ENCODE measurements at places on chromosomes 4 and X.

DNA sequence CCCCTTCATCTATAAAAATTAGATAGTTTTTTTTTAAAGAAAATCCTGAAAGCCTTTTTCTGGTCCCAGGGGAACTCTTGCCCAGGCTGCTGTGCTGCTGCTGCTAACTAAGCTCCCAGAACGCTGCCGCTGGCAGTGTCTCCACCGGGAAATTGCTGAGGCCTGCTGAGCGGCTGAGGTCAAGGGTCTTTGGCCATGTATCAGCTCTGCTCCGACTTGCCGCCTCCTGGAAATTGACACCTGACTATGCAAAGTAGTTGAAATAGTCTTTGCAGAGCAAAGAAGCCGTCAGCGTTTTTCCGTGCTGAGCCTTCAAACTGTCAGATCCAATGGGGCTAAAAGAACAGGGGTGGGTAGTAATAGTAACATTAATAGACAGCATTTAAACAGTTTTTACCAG, 839 bp downstream of the QDPR start:
- peak; percentile 46 for DNase-seq

DNA sequence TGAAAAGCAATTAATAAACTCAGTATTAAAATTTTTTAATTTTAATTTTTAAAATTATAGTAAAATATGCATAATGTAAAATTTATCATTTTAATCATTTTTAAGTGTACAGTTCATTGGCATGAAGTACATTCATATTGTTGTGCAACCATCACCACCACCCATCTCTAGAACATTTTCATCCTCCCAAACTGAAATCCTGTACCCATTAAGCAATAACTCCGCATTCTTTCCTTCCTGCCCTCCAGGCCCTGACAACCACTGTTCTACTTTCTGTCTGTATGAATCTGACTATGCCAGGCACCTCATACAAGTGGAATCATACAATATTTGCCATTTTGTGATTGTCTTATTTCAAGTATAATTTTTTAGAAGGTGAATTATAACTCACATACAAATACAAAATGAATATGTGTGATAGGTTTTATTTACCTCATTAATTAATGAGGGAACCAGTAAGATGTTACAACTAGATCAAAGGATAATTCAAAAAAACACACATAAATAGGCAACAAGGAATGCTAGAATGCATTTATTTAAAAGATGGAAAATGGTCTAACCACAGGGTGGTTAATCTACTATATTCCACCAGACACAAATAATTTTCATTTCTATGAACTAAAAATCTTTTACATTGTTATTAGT, 13.1 kb upstream of the AFF1 start:
- DNase-seq = peak; percentile 69

GRCh38 chr4:73631565-73632226, 11.5 kb upstream of the RASSF6 start:
- DNase-seq = no peak

DNA sequence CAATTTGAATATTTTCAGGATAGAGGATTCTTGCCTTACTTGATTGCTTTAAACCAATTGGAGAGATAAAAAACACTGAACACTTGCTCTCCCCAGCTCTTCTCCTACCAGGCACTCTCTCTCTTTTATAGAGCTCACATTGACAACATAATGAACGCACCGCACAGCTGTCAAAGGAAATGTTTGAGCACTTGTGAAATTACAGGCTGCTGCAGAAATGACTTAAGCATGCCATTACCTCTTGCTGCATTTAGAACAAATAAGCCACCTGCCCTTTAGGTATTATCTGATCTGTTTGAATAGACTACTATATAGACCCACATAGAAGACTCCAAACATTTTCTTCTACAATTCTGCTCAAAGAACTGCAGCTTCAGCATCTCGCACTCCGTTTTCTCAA, 227.7 kb downstream of the C4orf33 start:
- DNase-seq = no peak

DNA sequence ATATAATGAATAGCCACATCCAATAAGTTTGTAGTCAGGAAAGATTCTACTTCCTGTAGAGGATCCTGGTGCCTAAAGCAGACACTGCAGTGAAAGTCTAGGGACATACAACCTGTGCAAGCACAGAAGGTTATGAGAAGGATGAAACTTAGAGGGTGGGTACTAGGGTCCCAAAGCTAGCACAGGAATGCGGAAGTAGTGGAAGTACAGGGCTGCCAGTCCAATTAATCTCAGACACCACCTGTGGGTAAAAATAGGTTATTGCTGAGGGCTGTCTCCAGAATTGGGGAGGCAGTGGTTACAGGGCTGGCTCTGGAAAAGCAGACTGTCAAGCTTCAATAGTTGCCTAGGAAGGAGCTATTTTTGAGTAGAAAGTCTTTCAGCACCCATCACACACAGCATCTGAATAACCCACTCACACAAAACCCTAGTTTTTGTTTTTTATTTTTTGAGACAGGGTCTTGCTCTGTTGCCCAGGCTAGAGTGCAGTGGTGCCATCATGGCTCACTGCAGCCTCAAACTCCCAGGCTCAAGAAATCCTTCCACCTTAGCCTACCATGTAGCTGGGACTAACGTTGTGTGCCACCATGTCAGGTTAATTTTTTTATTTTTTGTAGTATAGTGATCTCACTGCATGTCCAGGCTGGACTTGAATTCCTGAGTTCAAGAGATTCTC, 50.8 kb upstream of the ELF2 start:
- no peak for DNase-seq

GRCh38 chr4:2356123-2357069, 62.0 kb downstream of the ZFYVE28 start:
- DNase-seq = no peak

- DNase-seq = no peak
These were observed 66.8 kb downstream of the RTL9 start for GRCh38 chrX:110425222-110426154.

- DNase-seq = no peak
These were observed 13.0 kb upstream of the TMEM144 start for GRCh38 chr4:158197194-158197776.

DNA sequence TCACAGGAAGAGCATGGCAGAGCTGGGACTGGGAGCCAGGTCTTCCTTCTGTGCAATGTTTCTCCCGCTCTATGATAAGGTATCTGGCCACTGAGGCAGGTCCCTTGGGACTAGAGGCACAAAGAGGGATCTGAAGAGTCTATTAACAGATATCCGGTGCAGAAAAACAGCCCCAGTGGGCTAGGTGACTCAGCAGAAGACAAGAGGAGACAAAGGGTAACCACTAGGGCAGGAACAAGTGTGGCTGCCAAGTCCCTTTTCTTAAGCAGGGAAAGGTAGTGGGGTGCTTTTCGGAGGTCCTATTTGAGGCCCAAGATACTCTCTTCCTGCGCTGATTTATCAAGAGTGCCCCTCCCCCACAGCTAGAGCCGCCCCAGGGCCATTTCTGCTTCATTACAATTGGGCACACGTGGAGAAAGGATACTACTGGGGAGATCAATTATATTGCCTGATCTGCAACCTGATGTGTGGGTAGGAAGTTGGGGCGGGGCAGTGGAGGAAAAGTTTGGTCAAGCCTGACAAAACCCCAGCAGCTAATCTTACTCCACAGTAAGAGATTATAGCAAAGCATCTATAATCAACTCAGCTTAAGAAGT, at the start of gene DGAT2L6:
DGAT2L6 (plus strand) TSS at position 546 of the 596 bp plus-strand sequence. CDS start 100 bp downstream, outside the sequence.
- DNase-seq = no peak

DNA sequence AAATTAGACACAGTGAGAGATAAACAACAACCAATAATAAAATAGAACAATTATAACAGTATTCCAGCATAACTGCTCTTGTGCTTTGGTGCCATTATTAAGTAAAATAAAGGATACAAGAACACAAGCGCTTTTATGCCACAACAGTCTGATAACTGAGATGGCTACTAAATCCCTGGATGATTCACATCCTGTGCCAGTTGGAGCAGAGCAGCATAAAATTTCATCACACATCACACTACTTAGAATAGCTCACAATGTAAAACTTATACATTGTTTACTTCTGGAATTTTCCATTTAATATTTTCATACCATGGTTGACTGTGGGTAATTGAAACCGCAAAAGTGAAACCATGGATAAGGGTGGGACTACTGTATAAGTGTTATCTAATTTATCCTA, 399.9 kb upstream of the CNKSR2 start:
- DNase-seq = peak; percentile 54

DNA sequence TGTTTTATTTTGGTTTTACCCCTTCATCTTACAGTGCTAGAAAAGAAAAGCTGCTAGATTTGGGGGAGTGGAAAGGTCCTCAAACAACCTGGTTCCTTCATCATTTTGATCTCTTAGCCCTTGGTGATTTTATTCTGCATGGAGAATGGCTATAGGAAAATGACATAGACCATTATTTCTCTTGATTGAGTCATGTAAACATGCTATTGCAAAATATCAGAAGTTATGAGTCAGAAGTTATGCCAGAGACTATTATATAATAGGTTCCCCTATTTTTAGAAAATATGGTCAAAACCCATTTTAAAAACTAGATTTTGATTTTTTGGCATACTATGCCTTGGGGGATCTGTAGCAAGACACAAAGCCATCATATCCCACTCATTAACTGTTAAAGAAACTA, 83.7 kb upstream of the FAM9C start:
- peak; percentile 58 for DNase-seq

DNA sequence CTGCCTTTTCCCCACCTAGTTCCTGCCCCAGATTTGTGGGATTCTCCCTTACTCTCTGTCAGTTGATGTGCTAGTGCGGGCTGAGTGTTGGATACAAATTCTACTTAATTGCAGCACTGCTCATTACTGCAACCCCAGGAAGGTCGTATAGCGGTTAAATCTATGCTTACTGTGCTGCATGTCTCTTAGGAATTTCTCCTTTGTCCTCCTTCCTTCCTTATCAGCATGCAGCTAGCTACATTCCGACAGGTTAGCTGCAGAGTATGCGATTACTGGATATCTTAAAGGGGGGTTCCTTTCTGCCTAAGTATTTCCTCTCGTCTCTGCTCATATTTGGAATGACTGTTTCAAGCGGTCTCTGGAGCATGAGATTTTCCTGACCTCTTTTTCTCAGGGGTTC, 662.8 kb downstream of the TLL1 start:
- DNase-seq = no peak

GRCh38 chr4:183540410-183541009, 35.7 kb downstream of the ING2 start:
- DNase-seq = peak; percentile 14

DNA sequence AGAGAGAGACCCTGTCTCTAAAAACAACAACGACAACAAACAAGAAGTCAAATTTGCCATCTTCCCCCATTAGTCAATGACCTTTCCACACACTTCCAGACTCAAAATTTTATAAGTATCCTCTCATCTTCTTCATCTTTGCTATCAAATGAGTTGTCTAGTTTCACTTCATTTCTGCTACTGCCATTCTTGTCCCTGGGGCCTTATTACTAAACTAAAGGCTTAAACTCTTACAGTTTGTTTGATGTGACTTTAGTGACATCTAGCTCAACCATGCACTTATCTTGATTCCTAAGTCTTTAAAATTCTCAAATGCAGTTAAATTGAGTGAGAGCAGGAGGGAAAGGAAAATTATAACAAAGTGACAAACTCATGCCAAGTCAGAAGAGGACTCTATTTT, 271.8 kb upstream of the GK2 start:
- DNase-seq = no peak

- DNase-seq = peak; percentile 80
These were observed 44.8 kb downstream of the BANK1 start for GRCh38 chr4:101835121-101835904.

- DNase-seq = no peak
These were observed 36.2 kb upstream of the DHRSX start for GRCh38 chrX:2536974-2537373.

GRCh38 chr4:106414366-106414765, 45.8 kb upstream of the GIMD1 start:
- DNase-seq = peak; percentile 30

- peak; percentile 82 for DNase-seq
These were observed 605.9 kb upstream of the DIPK2B start for GRCh38 chrX:45806410-45807121.

DNA sequence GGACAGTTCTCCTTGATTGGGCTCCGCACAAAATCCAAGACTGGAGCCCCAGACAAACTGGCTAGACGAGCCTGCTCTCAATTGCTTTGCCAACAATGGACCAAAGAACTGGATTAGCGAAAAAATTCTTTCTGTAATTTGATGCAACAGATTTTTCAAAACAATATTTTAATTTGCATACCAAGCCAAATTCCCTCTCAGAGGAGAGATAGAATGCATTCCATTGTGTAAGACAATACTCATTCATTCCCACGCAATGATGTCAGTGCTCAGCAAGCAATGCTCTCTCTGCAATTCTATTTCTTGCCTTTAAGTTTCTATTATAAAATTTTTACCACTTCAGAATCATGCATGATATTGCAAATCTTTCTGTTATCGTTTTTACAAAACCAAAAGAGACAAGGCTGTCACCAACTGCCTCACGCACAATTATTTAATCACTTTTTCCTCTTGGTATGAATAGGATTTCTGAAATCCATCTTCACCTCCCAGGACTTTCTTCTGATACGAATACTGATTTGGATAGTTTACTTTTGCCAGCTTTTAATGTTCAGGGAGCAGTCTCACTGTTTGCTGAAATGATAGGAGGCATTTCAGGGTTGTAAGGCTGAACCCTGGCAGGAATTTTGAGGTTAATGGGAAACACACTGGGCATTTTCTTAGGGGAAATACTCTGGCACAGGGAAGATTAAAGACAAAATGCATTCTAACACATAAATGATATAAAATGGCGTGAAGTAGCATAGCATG, 46.1 kb upstream of the HCCS start:
- peak; percentile 81 for DNase-seq

GRCh38 chr4:27005501-27005900, 144.9 kb downstream of the STIM2 start:
- peak; percentile 90 for DNase-seq

GRCh38 chr4:184808713-184809050, 17.1 kb downstream of the ACSL1 start:
- DNase-seq = peak; percentile 13

DNA sequence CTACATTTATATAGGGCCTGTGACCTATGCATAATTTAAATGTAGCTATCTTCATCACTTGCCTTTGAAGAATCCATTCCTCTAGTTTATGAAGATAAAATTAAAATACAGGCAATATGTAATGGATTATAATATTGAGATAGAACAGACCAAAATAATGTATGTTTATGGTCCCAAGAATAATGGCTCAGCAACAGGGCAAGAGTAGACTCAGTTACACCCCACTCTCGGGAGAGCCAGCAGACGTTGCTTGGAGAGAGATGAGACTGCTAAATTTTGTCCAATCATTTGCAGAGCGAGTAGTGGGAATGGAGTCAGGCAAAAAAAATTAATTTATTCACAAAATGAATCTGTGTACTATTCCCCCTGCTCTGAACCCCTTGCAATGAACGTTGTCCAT, 223.2 kb upstream of the FAT4 start:
- no peak for DNase-seq

GRCh38 chr4:29560452-29560851, 1159.7 kb upstream of the PCDH7 start:
- DNase-seq = no peak

GRCh38 chr4:89254847-89255246, 52.8 kb downstream of the GPRIN3 start:
- DNase-seq = peak; percentile 57

DNA sequence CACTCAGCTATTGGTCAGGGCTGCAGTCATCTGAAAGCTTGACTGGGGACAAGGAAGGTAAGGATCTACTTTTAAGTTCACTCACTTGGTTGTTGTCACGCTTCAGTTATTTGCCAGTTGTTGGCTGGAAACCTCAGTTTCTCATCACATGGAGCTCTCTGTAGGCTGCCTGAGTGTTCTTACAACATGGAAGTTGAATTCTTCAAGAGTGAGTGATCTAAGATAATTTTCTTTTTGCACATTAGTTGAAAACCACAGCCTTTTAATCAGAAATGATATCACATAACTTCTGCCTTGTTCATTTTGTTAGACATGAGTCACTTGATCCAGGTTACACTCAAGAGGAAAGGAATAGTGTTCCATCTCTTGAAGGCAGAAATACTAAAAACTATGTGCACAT, 552.7 kb downstream of the RAPGEF2 start:
- DNase-seq = no peak

Data from GM23248 (cell line).